Muscle of leg (tissue), 16 donors: ENCODE measurements at places on chromosomes 16 and 17. TPM values are rescaled to one million over a fixed set of nuclear protein-coding genes. Genes with fewer than 3 reads are reported as not detected.

The TERB1 gene
- total RNA-seq: not detected

DNA sequence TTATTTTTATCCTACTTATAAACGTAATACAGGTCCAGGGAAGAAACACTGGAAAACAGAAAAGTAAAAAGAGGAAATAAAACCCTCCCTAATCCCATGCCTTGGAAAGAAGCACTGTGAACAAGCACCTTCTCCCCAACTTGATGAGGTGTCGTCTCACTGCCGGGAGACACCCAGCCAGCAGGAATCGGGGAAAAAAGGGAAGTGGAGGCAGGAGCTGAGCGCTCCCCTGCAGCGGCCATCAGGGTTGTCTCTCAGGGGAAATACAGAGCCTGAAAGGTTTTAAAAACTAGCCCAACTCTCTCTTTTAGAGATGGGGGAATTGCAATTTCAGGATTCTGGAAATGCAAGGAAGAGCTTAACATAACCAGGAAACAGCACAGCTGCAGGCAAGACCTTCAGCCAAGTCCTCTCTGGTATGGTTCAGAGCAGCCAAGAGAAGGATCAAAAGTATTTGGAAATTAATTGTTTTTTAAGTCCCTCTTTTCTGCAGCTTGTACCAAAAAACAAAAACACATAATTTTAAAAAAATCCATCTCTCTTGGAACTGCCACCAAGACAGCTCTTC is 96.3 kb upstream of the RCVRN start:
- peak; percentile 93 for DNase-seq

DNA sequence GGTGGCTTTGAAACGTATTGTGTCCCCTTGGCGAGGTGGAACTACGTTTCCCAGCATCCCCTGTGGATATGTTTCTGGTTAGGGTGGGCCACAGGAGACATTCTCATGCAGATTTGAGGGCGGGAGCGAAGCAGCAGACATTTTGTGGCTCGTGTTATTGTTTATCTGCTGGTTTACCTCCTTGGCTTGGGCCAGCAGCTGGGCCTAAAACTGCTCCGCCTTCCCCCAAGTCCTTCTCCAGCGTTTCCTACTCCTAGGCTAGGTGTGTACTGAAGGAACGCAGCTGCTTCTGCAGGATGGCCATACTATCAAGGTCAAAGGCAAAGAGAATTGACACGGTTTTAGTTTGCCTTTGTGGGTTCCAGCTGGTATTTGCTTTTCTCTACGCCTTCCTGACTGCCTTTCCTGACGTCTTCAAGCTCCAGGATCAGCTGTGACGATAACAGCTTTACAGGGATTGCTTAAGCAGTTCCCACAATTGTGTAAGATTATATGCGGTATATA is 17.2 kb upstream of the WSB1 start:
- DNase-seq: no peak

The KRT40 gene
- 11.0 TPM for total RNA-seq

- DNase-seq: no peak
Observed at GRCh38 chr17:48625495-48626244, 488 bp downstream of the HOXB9 start.

The RAP1GAP2 gene
- total RNA-seq: 1.2 TPM

GRCh38 chr16:52078716-52079655 is 468.0 kb downstream of the TOX3 start:
- DNase-seq: no peak

DNA sequence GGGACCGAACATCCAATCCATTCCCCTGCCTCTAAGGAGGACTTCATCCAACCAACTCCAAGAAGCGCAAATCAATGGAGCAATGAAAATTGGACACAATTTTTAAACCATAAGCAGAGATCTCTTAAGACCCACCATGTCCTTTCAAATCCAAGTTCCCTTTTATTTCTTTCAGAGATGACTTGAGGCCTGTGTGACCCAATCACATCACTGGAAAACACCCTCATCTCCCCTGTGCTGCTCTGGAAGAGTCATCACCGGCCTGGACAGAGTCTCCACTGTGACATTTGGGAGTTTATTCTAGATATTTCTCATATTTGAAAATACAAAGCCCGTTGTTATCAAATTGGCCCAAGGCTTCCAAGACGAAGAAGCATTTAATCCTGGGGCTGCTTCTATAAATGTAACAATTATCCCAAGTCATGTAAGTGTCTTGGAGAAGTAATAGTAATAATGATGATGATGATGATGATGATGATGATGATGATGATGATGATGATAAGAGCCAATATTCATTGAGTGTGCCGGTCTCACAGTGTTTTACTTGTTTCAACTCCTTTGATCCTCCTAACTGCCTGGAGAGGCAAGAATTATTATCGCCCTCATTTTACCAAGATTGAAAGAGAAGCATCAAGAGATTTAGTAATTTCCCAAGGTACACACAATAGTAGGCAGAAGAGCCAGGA is 72.1 kb downstream of the COPRS start:
- no peak for DNase-seq

The FN3KRP gene
- total RNA-seq: 17.6 TPM

The DNAAF8 gene
- total RNA-seq: 0.66 TPM

DNA sequence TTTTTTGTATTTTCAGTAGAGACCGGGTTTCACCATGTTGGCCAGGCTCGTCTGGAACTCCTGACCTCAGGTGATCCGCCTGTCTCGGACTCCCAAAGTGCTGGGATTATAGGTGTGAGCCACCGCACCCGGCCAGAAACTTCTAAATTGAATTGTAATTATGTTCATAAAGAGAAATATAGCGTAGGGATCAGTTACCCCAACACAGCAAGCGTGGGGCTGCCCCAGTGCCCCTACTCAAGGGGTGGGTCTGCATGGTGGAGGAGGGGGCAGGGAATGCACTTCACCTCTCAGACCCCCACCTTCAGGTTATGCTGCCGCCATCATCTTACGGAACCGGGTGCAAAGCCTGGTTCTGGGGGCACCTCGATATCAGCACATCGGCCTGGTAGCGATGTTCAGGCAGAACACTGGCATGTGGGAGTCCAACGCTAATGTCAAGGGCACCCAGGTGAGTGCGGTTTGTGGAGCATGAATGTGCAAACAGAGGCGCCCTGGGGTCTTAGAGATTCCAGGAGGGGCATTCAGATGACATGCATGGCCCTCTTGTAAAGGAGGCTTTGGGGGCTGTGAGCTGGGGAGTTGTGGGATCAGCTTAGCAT is 18.0 kb downstream of the ITGAM start:
- DNase-seq: no peak

DNA sequence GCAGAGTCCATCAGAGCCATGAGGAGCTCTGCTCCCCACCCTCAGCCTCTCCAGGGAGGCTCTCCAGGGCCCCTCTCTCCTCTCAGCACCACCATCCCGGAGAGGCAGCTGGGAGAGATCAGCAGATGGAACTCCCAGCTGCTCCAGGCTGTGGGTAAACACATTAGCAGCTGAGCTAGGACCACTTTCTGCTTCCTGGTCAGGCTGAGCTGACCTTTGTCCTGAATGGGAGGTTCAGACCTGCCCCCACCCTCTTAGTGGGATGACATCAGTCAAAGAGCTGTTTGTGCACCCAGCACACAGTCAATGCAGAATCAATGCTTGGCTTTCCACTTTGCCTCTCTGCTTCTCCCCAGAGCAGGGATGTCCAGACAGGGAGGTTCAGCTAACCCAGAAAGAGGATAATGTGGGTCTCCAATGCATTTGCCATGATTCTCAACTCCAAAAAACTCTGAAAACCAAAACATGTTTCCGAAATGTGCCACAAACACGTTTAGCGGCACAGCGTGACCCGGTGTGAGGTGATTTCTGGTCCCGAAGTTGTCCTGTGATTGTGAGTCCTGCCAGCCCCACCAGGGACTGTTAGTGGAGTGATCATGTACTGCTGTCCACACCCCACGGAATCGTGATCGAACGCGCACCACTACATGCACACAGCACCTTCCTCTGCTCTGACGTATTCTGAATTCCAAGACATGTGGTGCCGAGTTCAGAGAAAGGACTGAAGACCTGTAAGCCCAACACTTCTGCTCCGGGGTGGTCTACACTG is 6.7 kb downstream of the GPR142 start:
- DNase-seq: peak; percentile 61

GRCh38 chr16:54282202-54282927 is 4.2 kb downstream of the IRX3 start:
- peak; percentile 71 for DNase-seq

GRCh38 chr16:17166095-17166494 is 304.7 kb downstream of the XYLT1 start:
- DNase-seq: peak; percentile 7

- peak; percentile 47 for DNase-seq
Observed at GRCh38 chr17:40617678-40618240, 29.9 kb downstream of the SMARCE1 start.

The OR3A3 gene
- total RNA-seq: not detected

GRCh38 chr16:50685462-50686063 is 4.5 kb upstream of the SNX20 start:
- DNase-seq: no peak

- no peak for DNase-seq
Observed at GRCh38 chr16:66383551-66383950, 17.1 kb downstream of the CDH5 start.

GRCh38 chr16:79843631-79844043 is 243.1 kb upstream of the MAF start:
- DNase-seq: no peak

- DNase-seq: peak; percentile 86
Observed at GRCh38 chr16:10509534-10510025, 70.8 kb downstream of the EMP2 start.

DNA sequence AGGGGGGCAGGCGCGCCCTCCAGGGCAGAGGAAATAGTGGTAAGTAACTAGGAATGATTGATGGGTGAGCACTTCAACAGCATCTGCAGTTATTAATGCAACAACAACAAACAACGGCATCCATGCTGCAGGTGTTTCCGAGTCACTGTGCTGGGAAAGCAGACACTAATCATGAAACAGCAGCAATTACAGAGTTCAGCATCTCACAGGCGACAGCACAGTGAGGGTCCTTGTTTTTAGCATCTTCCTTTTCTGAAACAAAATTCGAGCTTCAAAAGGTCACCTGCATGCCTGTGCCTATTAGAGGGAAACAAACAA is 191.9 kb downstream of the SLC39A11 start:
- no peak for DNase-seq

DNA sequence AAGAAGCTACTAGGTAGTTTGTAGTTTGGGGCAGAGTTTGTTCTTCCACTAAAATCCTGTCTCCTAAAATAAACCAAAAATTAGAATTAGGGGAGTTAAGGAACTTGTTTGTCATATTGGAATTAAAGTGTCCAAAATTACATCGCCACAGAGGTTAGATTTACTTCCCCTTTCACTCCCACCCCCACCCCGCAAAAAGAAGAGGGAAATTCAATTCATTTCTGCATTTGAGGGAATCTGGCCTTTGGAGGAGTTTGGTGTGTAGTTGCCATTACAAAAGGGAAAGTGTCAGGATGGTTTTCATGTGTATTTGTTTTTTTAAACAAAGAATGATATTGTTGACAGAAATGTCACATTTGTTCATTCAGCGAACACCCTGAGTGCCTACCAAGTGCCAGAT is 5.8 kb downstream of the TMEM97 start:
- no peak for DNase-seq

The GPR142 gene
- total RNA-seq: 0.04 TPM

DNA sequence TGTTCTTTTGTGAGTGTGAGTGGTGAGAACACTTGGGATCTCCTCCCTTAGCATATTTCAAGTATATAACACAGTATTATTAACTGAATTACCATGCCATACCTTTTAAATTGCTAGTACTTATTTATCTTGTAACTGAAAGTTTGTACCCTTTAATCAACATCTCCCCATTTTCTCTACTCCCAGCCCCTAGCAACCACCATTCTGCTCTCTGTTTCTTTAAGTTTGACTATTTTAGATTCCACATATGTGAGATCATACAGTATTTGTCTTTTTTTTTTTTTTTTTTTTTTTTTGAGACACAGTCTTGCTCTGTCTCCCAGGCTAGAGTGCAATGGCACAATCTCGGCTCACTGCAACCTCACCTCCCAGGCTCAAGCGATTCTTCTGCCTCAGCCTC is 117.6 kb upstream of the CACNG3 start:
- DNase-seq: no peak

The TP53 gene
- total RNA-seq: 17.9 TPM

The MVP gene
- total RNA-seq: 21.5 TPM

DNA sequence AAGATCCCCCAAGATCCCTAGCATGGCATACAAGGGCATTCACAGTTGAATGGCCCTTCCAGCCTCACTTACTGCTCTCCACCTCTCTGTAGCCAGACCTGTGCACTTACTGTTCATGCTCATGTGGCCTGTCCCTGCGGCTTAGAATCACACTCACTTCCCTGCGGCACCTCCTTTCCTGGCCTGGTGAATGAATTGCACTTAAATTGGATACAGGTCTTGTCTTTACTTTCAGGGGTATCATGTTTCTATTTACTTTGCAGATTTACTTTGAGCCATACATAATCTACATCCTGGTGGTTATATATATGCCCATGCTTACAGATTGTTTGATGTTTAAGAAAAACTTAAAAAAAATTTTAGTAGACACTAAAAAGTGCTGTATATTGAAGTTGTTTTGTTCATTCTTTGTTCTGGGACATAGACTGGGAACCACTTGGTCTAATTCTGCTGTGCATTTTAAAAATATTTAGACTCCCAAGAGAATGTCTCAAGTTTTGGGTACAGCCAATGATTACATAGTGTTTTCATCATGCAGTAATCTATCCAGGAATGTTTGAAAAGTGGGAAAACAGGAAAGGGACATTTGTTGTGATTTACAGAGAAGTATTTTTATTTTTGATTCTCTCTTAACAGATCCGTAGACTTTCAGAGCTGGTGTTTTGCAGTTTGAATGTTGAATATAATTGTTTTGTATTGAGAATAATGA is 63.9 kb downstream of the NUP88 start:
- peak; percentile 75 for DNase-seq

The NPB gene
- 2.0 TPM for total RNA-seq

- no peak for DNase-seq
Observed at GRCh38 chr17:80763293-80763867, 218.7 kb downstream of the RPTOR start.

DNA sequence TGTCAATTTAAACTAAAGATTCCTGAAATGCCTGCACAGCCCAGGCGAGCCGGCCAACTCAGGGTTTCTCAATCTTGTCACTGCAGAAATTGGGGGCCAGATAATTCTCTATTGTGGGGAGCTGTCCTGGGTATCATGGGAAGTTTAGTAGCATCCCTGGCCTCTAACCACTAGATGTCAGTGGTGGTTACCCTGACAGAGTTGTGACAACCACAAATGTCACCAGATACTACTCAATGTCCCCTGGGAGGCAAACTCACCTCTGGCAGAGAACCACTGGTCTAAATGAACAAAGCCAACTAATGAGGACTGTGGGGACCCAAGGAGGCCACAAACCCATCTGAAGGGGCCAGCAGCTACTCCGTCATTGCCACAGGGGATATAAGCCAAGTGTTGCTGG is 90.9 kb downstream of the MYH11 start:
- DNase-seq: peak; percentile 56

DNA sequence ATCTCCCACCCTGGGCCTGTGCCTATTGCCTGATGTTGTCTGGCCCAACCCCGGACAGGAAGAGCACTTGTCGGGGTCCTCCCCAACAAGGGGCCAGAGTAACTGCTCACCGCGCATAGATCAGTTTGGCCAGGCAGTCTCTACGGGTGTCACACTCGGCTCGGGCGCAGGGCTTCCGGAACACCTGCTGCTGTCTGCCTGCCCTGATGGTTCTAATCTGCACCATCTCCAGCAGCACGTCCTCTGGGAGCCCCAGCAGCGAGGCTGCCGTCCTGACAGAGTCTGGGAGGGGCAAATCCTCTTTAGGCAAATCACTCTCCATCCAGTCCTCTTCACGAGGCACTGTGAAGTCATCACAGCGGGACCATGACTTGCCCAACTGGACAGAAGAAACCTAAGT is 24.0 kb downstream of the MYO19 start:
- DNase-seq: no peak
